Stimulated activated CD4-positive, alpha-beta T cell treated with anti-CD3 and anti-CD28 coated beads, TNF-alpha, amount 100 ng/mL, for 48 hours (primary cell): ENCODE measurements at places on chromosomes 4 and X.

GRCh38 chr4:182971702-182972101, 54.5 kb upstream of the DCTD start:
- DNase-seq = no peak

- no peak for DNase-seq
Observed at GRCh38 chrX:148785256-148785655, 284.8 kb downstream of the AFF2 start.

- no peak for DNase-seq
Observed at GRCh38 chrX:103002576-103002975, 61.4 kb downstream of the BEX1 start.

- DNase-seq = no peak
Observed at GRCh38 chr4:19936476-19936875, 315.2 kb upstream of the SLIT2 start.

GRCh38 chr4:25879587-25879986, 16.8 kb upstream of the SEL1L3 start:
- no peak for DNase-seq

DNA sequence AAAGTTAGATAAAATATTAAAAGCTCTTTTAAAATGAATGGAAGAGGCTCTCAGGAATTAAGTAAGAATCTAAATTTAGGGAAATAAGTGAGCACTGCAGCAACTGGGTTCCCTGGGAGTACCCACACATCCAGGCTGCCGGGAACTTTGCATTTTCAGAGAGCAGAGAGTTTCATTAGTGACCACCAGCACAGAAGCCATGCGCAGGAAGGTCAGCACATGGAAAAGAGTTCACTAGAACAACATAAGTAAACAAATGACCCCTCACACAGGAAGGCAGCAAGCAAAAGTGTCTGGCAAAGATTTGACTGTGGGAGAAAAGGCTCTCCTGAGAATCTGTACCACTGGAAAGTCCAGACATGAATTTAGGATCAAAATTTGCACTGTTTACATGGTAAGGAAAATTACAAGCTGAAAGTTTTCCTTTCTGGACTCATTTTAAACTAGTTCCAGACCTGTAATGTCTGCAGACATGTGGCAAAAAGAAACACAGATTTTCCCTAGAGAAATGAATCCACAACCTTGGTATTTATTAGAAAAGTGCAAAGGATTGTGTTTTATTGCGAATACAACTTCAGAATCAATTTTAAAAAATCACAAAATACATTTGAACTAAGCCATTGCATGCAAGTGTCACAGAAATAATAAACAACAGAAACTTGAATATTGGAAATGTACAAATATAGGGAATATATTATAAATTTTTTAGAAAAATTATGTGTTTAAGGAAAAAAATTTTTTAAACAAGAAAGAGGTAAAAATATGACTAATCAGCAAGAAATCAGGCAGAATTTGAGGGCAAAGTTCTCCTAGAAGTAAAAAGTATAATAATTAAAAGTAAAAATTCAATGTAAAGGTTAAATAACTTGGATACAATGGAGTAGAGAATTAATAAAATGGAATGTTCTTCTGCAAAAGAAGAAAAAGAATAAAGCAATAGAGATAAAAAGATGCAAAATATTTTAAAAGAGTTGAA, 18.4 kb upstream of the MYOZ2 start:
- DNase-seq = no peak

DNA sequence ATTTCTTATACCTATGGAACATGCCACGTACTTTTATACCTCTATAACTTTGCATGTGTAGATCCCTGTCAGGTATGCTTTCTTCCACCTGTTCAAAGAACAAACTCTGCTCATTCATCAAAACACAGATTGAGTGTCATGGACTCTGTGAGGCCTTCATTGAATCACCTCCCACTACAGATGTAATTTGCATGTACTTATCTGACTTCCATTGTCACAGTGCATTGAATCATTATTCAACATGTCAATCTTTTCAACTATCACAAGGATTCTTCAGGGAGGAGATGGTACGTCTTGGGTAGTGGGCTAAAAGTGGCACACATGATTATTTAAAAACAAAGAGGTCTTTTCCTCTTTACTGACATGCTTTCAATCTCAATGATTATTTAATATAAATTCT, 24.1 kb downstream of the SPOCK3 start:
- DNase-seq = no peak
